CD4-positive, alpha-beta T cell treated with Interferon alpha-2 for 1 hour (primary cell): ENCODE measurements at places on chromosomes 4 and X.

- no peak for DNase-seq
These were observed 12.9 kb downstream of the MSX1 start for GRCh38 chr4:4872314-4872903.

DNA sequence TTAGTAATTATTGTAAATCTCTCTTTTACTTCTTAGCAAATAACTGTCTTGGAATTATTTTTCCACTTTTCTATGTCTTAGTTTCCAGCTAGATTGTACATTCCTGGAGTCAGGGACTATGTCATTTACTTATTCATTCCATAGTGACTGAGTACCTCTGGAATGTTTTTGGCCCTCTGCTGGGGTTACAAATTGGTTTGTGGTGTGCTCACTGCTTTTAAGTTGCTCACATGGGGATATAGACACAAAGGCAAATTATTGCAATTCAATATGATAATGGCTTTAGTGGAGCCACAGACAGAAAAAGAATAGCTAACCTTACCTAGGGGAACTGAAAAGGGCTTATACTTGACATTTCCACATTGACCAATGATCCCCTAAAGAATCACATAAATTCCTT is 63.7 kb upstream of the PDGFRA start:
- DNase-seq = no peak

DNA sequence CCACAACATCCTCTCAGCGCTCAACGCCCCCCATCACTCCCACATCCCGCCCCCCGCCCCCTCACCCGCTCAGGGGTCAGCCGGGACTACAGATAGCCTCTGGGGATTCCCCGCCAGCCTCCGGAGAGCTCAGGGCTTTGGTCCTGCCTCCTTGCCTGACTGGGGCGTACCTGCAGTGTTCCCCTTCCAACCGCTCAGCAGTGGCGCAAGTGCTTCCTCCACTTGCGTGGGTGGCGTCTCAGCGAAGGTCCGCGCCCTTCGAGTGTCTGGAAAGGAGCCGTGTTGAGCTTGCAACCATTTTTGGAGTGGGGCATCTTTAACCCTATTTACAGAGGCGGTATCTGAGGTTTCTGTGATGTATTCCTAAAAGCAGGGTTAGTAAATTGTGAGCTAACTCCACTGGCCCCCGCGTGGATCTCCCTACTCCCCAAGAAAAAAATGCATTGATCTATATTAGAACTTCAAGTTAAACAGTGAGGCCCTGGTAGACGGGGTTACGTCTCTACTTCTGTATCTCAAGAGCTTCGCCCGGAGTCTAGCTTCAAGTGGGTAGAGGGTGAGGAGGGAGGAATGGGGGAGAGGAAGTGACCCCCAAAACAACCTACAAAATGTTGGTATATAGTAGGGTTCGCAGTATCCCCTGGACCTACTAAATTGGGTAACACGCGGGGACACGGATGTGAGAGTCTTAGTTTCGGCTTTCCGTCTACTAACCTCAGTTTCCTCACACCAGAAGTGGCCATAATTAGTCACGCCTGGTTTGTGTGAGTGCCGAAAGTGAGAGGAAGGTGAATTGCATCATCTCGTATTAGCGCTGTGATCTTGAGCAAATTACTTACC is 16.1 kb downstream of the NKX3-2 start:
- DNase-seq = no peak

- DNase-seq = no peak
These were observed 13.3 kb downstream of the CETN2 start for GRCh38 chrX:152817078-152817764.

DNA sequence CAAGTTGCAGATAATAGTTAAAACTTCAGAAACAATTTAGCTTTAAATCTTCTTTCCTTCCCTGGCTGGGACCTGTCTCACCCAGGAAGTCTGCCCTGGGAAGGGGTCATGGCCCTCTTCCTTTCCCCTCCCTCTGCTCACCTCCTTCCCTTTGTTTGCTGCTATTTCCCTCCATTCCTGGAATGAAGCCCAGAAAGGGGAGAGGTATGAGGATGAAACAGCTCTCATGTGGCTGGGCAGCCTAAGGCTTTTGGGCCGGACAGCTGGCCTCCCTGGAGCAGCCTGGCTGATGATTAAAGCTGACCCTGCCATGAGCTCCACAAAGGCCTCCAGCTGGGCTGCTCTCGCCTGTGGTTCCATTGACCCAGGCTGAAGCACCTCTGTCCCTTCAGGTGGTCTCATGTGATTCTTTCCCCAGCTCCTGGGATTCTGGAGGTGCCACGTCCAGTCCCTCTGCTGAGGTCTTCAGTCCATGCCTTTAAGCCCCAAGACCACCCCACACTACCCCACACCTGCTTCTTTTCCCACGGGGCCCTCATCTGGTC is 202.1 kb downstream of the PTTG2 start:
- no peak for DNase-seq
